ENCODE measurements at places on chromosomes 11 and 22.

DNA sequence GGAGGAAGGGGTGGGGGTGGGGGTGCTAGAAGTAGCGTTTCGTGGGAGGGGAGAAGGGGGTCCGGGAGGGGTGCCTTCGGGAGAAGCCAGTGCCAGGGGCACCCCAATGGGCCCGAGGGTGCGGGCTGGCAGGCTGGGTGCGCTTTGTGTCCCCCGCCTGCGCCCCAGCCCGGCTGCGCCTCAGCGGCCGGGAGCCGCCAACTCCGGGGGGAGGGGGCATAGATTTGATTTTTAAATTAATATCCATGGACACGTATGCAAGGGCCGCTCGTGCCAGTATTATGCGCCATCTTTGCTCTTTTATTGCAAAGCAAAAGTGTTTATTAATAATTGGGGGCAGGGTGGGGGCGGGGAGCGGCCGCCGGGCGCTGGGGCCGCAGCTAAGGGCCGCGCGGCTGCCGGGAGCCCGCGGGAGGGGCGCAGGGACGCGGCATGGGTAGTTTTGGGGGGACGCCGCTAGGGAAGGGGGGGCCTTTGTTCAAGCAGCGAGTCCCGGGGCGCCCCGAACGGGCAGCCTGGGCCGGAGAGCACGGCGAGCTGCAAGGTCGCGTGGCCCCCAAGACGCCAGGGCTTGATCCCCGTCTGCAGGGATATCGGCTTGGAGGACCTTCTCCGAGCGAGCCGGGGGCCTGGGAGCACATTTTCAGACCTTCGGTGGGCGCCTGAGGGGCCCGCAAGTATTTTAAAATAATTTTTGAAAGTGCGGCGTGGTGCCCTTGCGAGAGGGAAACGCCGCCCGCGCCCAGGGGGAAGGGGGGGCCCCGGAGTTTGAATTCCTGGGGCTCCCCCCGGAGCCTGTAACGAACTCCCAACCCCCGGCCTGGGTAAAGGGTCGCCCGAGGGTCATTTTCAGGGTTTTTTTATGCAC, 959 bp downstream of the CCND1 start:
- no peak for DNase-seq

GRCh38 chr22:24189249-24190158, 8.2 kb downstream of the SUSD2 start:
- DNase-seq: peak; percentile 50

DNA sequence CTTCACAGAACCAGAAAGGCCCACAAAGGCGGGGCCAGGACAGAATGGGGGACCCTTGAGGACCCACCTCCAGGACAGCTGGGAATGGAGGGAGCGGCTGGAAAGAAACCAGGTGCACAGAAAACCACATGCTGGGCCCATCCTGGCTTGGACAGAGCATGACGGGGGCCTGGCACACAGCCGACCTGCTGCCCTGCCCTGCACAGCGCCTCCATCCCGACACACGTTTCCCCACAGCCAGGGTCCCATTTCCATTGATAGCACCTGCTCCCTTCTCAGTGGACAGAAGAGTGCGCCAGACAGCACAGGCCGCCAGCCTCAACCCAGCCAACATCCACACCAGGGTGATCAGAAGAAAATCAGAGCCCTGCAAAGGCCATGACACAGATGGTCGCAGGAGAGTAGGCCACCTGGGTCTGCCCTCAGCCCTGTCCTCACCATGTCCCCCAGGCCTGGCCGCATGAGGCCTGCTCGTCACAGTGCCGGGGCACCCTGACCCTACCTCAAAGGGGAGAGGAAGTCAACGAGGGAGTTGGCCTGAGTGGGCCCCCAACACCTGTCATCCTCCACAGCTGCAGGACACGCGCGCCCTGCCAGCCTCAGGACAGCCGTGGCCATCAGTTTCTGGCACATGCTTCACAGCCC, 28.1 kb downstream of the BRD1 start:
- DNase-seq: no peak

DNA sequence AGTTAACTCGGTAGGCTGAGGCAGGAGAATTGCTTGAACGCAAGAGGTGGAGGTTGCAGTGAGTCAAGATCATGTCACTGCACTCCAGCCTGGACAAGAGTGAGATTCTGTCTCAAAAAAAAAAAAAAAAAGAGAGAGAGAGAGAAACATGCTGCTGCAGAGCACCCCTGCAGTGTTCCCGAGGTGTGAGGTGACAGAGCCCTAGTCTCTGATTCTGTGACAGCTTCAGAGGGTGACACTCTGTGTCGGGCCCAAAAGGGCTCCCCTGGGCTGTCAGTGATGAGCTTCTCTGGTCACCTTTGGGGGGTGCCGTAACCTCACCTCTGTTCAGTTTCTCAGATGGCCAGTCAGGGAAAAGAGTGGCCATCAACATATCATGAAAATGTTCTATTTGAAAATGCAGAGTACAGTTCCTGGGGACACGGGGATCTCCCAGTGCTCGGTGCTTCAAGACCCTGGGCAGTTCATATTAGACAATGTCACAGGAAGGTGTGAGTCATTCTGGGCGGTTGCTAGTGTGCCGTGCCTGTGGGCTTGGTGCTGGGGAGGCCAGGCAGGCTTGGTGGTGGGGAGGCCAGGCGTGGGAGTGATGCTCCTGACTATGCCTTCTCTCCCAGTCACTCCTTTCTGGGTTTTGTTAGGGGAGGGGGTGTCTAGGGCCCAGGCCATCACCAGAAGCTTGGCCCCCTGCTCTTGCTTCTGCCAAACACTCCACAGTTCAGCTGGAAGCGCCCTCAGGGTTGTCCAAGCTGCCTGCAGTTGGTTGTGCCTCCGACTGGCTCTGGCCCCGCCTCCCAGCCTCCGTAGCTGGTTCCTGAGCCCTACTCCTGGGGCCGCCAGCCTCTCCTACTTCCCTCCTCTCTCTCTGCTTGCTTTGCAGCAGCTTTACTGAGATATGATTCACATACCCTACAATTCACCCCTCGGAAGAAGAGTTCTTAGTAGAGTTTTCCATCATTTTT, 52.5 kb upstream of the CLDN5 start:
- DNase-seq: no peak

DNA sequence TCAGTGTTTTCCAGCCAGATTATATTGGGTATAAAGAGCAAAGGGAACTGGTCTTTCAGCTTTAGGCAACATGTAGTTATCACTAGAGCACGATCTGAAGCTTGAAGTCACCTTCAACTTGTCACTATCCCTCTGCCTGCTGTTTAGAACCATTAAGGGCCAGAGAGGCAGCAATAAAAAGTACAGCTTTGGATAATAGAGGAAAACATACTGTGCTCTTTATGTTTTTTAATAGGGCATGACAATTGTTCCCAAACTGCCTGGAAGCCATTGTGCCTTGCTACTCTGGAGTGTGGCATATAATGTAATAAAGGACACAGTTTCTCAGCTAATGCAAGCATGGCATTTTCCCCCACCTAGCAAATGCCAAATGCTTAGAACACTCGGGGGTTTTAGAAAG, 1912.0 kb upstream of the RAG2 start:
- no peak for DNase-seq

DNA sequence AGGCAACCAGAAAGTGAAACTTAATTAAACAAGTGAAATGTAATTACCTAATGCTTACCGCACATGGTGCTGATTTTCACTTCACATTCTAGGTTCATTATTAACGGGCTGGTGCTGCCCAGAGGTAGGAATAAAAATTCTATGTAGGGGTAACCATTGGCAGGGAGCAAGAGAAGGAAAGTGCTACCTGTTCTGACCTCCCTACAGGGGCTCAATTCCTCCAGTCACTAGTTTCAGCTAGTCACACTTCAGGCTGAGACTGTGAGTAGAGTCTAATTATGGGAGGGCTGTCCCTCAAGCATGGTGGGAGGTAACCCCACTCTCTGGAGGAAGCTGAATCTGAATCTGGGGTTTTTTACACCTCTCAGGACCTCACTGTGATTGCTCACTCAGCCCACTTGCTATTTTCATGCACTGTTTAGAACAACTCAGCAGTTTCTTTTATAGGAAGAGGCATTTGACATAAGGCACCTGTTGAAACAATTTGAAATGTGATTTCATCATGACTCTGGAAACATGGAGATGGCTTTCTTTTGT, 75.4 kb downstream of the MAML2 start:
- no peak for DNase-seq

DNA sequence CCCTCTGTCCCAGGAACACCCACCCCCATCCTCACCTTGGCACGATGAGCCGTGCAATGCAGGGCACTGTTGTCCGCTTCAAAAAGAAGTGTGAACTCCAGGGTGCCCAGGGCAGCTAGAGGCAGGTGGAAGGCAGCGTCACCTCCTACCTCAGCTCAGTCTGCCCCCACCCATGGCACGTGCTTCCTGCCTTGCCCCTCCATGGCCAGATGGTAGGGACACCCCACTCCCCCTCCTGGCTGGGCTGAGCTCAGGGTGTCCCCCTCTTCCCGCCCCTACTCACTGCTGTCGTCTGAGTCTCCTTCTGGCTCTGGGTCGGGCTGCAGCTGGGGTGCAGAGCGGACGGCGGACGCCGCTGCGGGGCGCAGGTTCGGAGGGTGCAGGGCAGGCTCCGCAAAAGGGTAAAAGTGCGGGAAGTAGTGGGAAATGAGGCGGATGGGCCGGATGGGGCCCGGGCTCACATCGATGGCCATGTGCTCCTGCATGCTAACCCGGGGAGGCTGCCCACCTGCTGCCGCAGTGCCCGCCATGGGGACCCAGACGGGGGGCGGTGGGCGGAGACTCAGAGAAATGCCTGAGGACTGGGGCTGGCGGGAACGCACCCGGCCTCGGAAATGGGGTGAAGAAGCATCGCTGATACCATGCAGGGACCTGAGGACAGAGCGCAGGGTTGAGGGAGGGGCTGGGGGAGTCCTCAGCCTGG, 9.1 kb downstream of the NDUFV1 start:
- DNase-seq: no peak

DNA sequence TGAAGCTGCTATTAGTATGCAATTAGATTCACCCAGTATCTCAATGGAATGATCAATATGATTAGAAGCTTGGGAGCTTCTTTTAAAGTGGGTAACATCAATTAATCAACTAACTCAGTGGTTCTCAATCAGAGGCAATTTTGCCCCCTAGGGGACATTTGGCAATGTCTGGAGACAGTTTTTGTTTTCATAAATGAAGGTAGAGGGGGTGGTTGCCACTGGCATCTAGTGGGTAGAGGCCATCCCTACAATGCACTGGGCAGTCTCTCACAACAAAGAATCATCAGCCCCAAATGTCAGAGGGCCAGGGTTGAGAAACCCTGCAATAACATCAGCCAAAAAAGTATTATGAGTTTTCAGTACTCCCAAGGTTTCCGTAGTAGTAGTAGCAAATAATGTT, 5.9 kb upstream of the AMOTL1 start:
- DNase-seq: no peak

DNA sequence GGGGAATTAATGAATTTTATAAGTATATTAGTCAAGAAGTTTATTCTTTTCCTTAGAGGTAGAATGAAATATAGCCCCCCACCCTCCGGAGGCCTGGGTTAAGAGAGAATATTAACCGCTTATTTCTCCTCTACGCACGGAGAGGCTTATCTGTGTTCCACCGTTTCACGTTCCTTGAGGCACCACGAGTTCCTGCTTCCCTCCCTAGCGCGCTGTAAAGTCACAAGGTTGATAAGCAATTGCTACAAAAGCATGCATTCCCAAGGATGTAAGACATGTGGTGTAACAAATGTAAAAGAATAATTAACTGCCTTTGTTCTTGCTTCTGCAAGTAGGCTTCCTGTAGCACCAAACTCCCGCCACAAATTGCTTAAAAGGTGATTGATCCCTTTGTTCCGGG, 1.5 kb upstream of the ANKRD42 start:
- DNase-seq: no peak

DNA sequence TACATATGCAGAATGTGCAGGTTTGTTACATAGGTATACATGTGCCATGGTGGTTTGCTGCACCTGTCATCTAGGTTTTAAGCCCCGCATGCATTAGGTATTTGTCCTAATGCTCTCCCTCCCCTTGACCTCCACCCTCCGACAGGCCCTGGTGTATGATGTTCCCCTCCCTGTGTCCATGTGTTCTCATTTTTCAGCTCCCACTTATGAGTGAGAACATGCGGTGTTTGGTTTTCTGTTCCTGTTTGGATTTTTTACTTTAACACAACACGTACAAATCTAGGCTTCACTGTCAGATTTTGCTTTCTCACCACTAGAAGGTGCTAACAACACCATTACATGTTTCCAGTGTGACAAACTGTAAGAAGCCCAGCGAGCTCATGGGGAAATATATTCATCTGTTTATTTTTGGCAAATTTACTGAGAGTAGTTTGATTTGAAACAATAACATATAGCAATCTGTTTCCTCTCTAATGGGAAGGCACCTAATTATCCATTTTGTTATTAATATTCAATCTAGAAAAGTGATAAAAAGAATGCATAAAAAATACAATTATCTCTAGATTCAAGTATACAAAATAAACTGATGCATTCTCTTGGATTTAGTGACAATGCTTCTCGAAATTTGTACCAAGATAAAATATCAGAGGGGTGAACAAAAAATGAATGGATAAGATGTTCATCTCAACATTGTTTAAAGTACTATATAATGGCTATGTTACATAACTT, 23.2 kb upstream of the BIRC3 start:
- DNase-seq: no peak

DNA sequence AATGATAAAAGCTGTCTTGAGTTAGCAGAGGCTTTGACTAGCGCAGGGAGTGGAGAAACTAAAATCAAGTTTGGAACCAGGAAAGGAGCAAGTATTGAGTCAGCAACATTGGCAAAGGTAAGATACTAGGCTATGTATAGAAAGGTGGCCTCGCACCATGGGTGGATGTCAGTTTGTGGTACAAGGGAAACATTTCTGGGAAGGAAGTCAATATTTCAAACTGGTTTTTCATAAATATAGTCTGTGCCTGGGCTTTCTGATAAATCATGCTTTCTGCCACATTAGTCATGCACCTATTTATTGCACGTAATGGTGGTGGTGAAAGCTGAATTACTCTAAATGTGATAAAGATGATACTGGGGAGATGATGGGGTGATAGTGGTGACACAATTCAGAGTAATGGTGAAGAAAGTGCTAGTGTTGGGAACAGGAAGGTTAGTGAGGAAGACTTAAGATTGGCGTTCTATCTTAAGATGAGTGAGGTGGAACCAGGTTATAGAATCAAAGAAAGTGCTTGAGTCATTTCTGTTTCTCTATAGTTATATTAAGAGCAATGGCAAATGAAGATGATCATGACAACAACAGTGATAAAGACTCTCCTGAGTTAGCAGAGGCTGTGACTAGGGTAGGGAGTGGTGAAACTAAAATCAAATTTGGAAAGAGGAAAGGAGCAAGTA, 729.0 kb downstream of the FAM181B start:
- no peak for DNase-seq

DNA sequence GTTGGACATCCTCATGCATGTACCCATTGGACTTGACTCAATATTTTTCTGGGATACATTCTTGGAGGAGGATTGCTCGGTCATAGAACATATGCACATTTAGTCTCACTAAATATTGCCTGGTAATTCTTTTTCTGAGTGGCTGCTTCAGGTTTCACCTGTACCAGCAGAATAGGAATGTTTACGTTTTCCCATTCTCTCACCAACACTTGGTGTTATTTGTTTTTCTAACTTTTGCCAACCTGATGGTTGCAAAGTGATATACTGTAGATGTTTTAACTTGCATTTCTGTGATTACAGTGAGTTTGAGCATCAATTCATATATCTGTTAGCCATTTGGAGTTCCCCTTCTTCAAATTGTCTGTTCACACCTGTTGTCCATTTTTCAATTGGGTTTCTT, 1.3 kb upstream of the MRGPRD start:
- DNase-seq: no peak

- no peak for DNase-seq
These were observed 202.8 kb upstream of the MTNR1B start for GRCh38 chr11:92766698-92767097.

Data from posterior cingulate gyrus (tissue), 11 donors.